ENCODE measurements at places on chromosomes 1 and 21.
A peak's percentile ranks its signal among the peaks of the same experiment; 100 is the strongest.

DNA sequence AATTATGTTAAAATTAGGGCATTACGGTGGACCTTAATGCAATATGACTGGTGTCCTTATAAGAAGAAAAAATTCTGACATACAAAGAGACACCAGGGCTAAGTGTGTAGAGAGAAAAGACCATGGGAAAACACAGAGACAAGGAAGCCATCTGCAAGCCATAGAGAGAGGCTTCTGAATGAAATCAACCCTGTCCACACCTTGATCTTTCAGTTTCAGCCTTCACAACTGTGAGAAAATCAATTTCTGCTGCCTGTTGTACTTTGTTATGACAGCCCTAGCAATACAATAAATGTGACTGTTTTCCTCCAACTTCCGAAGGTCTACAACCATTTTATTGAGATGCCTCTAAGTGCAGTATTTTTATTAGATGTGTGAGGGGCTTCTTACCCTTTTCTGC, 1407.2 kb downstream of the MRPL39 start:
- DNase-seq, result no peak

- DNase-seq, result no peak
Observed at GRCh38 chr1:232250838-232251237, 379.1 kb downstream of the SIPA1L2 start.

- DNase-seq, result no peak
Observed at GRCh38 chr1:234647758-234648157, 37.8 kb upstream of the IRF2BP2 start.

- DNase-seq, result no peak
Observed at GRCh38 chr1:26541816-26542711, 12.5 kb downstream of the RPS6KA1 start.

GRCh38 chr1:246571953-246572352, 5.7 kb downstream of the CNST start:
- no peak for DNase-seq

- DNase-seq, result no peak
Observed at GRCh38 chr1:88877382-88877825, 14.0 kb downstream of the GTF2B start.

DNA sequence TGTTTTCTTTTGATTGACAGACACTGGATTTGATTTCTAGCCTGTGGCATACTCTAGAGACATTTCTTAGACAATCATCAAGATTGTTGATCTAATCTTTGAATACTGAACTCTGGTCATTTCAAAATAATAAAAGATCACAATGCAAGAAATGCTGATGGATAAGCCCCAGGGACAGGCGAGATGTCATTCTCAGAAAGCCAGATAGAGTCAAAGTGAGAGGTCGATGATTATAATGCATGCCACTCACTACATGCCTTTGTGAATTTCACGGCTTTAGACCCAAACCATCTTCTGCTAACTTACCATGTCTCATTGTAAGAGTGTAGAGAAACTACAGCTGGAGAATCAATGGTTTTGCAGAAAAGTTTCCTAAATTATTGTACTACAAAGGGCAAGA, 257.1 kb downstream of the DYRK1A start:
- DNase-seq, result no peak

GRCh38 chr1:27298632-27299384, 23.2 kb upstream of the TMEM222 start:
- DNase-seq, result no peak

DNA sequence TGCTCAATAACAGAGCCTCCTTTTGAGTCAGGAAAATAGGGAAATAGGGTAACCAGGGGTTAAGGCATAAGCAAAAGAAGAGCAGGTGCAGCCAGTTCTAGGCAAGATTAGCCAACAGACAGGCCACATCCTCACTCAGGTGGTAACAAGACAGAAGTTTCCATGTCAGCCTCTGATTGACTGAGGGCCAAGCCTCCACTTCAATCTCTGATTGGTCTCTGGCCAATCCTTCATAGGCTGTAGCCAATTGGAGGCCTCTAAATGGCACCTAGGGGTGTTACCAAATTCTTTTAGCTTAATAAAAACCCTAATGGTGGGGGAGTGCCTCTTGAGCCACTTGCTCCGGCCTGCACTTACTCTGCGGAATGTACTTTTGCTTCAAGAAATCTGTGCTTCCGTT, 37.2 kb downstream of the LACTBL1 start:
- no peak for DNase-seq

DNA sequence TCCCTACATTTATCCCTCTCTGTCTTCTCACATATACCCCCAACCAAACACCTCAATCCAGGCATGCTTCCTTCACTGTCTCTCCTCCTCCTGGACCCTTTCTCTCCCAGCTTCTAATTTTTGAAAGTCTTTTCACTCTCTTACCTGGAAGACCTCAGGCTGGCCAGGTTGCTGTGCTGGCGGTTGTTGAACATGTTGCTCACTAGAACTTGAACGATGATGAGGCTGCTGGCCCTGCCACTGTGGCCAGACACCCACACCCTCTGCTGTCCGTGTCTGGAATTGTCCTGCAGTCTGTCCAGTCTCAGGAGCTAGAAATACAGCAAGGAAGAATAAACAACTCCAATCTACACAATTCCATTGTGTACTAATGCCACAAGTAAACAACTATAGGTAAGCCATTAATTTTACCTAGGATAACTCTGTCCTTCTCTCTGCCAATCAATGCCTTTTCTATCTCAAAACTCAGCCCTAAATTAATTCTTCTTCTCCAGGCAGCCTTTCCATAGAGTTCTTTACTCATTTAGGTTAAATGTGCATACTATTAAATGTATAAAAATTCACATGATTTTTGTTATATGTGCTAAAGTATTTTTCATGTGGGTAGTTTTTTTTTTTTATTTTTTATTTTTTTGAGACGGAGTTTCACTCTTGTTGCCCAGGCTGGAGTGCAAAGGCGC, 5.1 kb upstream of the CTSK start:
- peak; percentile 53 for DNase-seq

DNA sequence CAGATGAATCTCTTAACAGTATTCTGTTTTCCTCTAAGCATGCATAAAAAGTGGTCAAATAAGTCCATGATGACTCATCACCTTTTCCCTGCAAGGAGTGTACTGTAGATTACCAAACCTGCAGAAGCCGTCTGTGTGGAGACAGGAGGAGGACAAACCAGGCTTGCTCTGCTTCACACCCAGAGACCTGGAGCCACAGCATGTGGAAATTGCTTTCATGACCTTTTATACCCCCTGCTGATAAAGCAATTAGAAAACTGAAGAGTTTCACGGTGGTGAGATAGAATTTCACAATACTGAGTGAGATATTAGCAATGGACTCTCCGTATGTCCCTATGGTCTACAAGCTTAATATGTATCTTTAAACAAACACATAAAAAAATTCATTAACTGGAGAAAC, 9.4 kb downstream of the CORT start:
- peak; percentile 63 for DNase-seq

GRCh38 chr1:75426688-75427087, 184.2 kb downstream of the SLC44A5 start:
- no peak for DNase-seq

DNA sequence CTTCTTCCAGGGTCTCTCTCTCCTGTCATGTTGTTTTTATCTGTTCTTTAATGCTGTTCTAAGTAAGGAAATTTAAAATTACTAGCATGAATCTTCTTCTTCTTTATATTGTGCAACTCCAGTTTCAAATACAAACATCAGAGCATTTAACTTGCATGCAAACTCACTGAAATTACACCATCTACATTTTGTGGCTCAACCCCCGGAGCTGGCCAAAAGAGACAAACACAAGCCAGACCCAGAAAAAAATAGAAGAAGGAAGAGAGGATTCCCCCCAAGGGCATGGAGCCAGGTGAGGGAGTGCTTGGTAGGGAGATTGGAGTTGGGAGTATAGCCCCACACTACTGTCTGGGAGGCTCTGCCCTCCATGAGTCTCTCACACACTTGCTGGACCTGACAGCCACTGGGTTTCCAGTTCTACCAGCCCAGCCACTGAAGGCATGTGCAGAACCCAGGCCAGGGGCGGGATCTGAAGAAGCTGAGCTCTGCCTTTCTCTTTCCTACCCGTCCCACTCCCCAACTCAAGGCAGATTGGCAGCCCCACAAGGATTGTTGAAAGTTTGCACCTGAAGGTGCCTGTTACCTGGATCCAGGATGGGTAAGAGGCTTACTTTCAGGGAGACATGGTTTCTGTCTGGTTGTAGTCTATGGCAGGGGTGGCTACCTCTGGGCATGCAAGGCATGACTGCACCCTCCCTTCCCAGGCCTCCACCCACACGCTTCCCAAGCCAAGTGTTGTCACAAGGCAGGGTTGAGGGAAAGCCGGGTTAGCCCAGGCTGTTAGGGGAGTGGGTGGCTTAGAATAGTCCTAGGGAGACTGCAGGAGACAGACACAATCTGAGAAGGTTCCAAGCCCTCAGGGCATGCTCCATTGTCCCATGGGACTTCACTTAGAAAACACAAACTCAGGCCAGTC, 297.2 kb downstream of the TGFB2 start:
- no peak for DNase-seq

DNA sequence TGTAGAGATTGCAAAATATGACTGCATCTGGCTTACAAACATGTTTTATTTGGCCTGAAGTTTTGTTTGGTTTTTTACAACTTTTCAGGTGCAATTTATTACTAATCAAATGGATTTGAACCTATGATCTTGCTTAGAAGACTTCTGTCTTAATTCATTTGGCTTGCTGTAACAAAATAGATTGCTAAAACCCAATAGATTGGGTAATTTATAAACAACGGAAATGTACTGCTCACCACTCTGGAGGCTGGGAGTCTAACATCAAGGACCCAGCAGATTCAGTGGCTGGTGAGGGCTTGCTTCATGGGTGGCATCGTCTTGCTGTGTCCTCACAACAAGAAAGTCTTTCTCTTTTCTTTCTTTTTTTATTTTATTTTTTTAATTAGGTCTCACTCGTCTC, 72.9 kb downstream of the LBR start:
- DNase-seq, result no peak

- no peak for DNase-seq
Observed at GRCh38 chr1:66283622-66284041, 250.3 kb upstream of the SGIP1 start.

DNA sequence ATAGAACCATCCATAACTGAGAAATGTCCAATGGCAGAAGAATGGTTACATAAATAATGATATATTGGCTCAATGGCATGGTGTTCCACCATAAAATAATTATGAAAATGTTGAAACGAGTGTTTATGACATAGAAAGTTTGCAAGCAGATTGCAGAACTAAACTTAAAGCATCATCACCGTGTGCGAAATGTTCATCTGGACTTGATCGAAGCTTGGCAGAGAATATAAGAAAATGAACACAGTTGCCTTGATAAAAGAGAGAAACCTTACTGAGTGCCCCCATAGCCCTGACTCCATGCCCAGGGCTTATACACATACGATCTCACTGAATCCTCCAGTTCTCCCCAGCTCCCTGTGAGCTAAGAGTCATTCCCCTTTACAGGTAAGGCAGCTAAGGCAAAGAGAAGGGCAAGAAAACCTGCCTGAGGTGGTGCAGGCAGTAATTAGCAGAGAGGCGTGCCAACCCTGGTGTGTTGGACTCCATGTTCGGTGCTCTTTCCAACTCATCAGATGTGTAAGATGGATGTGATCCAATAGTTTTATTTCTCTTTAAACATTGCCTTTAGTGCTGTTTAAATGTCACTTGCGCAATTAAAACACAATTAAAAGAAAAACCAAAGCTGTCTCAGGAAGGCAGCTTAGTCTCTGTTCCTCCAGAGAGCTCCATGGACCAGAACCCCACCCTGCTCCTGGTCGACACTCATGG, 21.8 kb upstream of the SPOCD1 start:
- DNase-seq, result no peak

DNA sequence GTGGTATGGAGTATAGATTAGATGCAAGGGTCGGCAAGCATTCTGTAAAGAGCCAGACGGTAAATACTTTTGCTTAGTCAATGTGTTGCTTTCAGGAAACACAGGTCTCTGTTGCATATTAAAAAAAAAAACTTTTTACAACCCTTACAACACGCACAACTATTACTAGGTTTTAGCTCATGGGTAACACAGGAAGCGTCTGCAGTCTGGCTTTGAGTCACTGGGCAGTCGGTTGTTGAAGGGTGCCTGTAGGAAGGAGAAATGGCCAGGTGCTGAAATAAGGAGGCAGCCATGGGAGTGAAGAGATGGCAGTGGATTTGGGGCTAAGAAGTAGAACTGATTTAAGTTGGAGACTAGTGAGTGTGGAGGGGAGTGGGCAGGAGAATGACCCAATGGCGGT, 192.1 kb downstream of the KCNJ6 start:
- no peak for DNase-seq

DNA sequence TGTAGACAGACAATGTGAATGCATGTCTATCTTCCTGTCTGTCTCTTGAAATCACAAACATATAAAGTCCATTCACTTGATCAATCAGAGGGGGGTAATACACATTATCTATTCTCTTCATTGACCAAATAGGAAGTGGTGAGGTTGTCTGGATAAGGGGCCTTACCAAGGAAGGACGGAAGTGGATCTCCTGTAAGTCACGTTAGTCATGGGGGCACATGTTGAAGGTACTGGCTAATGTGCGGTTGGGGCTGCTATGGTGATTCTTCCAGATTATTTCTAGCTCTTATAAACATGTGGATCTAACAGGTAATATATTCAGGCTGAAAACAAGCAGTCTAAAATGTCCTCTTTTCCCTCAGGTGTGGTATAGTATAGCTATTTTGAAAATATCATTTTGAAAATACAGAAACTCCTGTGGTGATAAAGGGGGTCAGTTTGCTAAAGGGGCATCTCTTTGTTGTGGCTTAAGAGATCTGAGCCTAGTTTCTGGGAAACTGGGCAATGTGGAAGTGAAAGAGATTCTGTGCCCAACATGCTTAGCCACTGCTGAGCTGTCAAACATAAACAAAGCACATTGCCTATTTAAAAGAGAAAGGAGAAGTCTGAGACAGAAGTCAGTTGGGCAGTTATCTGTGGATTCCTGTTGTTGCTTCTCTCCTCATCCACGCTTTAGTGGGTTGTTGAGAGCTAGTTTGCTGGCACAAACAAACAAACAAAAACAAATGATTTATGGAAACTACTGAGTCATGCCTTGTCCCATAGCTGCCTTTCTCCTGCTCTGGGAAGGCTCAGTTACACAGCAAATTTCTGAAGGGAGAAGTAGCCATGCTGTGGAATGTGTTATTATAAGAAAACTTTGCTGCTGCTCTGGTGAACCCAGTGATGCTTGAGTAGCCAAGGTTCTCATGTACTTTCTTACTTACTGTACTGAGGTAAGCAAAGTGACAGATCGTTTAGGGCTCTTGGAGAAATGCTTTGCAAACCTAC, 166.9 kb downstream of the HLX start:
- DNase-seq, result no peak

GRCh38 chr1:14987829-14988603, 165.5 kb upstream of the TMEM51 start:
- DNase-seq, result no peak

DNA sequence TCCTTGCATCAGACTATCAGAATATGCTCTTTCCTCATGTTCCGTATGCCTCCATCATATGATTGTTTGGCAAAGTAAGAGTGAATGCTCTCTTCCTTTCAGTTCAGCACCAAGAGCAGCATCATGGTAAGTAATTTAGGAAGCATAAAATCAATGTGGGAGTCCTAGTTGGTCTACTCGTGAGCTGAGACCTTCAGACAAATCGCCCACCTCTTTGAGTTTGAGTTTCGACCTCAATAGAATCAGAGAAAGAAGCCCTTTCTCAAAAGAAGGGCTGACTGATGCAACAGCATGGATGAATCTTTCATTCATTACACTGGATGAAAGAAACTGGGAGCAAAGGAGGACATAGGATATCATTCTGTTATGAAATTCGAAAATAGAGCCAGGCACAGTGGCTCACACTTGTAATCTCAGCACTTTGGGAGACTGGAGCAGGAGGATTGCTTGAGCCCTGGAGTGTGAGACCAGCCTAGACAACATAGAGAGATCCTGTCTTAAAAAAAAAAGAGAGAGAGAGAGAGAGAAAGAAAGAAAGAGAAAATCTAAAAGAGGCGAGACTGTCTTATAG, 112.5 kb downstream of the ZC3H11B start:
- DNase-seq, result no peak

- no peak for DNase-seq
Observed at GRCh38 chr1:2515763-2516080, 10.7 kb downstream of the PANK4 start.

Measured in HFF-Myc (cell line).